ENCODE measurements at places on chromosomes 6 and 20.

GRCh38 chr20:40942006-40942405, 86.6 kb upstream of the TOP1 start:
- H3K27ac ChIP-seq = no peak overlapping the region
- no peaks in the 10 kb centered on the region for H3K4me1 ChIP-seq
- no peaks in the 10 kb centered on the region for H3K27me3 ChIP-seq
- DNase-seq = no peak
- no peak overlapping the region for H3K4me3 ChIP-seq
- H3K36me3 ChIP-seq = no peaks in the 10 kb centered on the region

- H3K27me3 ChIP-seq = peaks cover 25% of the 10 kb centered on the region
- H3K36me3 ChIP-seq = no peaks in the 10 kb centered on the region
- peaks cover 14% of the 10 kb centered on the region for H3K4me1 ChIP-seq
- DNase-seq = no peak
- no peak overlapping the region for H3K4me3 ChIP-seq
These were observed 2.4 kb downstream of the METTL24 start for GRCh38 chr6:110355727-110356126.

DNA sequence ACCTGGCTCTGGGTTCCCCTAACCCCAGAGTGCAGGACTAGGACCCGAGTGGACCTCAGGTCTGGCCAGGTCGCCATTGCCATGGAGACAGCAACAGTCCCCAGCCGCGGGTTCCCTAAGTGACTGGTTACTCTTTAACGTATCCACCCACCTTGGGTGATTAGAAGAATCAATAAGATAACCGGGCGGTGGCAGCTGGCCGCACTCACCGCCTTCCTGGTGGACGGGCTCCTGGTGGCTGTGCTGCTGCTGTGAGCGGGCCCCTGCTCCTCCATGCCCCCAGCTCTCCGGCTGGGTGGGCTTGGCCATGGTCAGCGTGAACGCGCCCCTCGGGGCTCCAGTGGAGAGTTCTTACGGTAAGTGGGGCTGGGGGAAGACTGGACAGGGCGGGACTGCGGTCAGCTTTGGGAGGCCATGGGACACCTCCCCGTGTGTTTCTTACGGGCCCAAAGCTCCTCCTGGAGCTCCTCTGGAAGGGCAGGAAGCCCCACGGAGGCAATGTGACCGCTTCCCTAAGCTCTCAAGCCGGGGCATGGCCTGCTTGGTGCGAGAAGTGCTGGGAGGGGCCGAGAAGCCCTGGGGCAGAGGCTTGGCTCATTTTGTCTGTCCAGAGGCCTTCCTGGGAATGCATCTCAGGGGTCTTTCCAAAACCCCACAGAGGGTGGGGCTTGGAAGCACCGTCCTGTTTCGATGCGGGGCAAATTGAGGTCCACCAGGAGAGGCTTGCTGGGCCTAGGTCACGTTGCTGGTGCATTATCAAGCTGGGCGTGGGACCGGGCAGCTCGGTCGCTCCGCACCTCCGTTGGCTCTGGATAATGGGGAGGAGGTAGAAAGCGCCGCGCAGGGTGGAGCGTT, at the start of gene HNF4A:
HNF4A (plus strand) TSS at position 202 of the 855 bp plus-strand sequence; CDS start at position 308, 106 bp downstream.
- peak within 1 kb of the TSS; percentile 17 for H3K27ac ChIP-seq
- H3K4me1 ChIP-seq = no peaks in the 10 kb centered on the region
- H3K27me3 ChIP-seq = no peaks in the 10 kb centered on the region
- no peak for DNase-seq
- H3K4me3 ChIP-seq = no peak within 1 kb of the TSS

- H3K4me3 ChIP-seq = peak overlapping the region; percentile 99
- peak; percentile 87 for DNase-seq
- peak overlapping the region; percentile 93 for H3K27ac ChIP-seq
- peaks cover 20% of the 10 kb centered on the region for H3K4me1 ChIP-seq
- H3K36me3 ChIP-seq = peaks cover 22% of the 10 kb centered on the region
These were observed 867 bp downstream of the MTHFD1L start for GRCh38 chr6:150866147-150866990.

GRCh38 chr6:156752666-156753301, 24.4 kb upstream of the ARID1B start:
- no peaks in the 10 kb centered on the region for H3K4me1 ChIP-seq
- H3K36me3 ChIP-seq = no peaks in the 10 kb centered on the region
- no peak overlapping the region for H3K27ac ChIP-seq
- peaks cover 3% of the 10 kb centered on the region for H3K27me3 ChIP-seq
- DNase-seq = no peak

DNA sequence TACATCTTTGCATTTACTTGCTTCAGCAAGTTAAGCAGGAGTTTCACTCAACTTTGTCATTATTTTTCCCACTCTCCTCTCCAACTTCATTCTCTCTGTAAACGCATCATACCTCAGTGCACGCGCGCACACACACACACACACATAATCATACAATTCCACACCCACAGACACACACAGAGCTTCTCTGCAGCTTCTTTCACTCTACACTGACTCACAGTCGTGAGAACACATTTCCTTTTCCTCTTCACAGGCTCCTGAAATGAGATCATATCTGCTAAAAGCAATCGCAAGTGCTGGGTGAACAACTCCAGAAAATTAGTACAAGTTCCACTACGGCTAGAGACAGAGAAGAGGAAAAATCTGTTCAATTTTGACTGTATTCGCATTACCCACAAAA, 215.4 kb downstream of the PTPRT start:
- no peak overlapping the region for H3K4me3 ChIP-seq
- no peaks in the 10 kb centered on the region for H3K36me3 ChIP-seq
- H3K4me1 ChIP-seq = no peaks in the 10 kb centered on the region
- H3K27me3 ChIP-seq = no peaks in the 10 kb centered on the region
- DNase-seq = no peak

- no peak overlapping the region for H3K4me3 ChIP-seq
- H3K36me3 ChIP-seq = no peaks in the 10 kb centered on the region
- no peak overlapping the region for H3K27ac ChIP-seq
- DNase-seq = no peak
These were observed 341.6 kb downstream of the PRKN start for GRCh38 chr6:162385980-162386379.

DNA sequence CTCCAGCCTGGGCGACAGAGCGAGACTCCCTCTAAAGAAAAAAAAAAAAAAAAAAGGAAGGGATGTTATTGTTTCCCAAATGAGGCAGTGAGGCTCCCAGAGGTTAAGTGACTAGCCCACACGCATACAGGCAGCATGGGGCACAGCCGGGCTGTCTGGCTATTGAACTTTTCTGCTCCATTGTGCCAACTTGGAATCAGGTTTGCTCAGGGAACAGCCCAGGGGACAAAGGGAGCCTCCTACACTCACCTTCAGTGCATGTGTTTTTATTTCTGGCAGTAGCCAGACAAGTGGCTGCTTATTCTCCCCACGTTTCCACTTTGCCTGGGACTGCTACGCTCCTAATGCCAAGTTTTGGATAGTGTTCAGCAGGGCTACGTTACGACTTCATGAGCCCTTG, 10.7 kb downstream of the ETV7 start:
- DNase-seq = no peak
- H3K27ac ChIP-seq = no peak overlapping the region
- no peaks in the 10 kb centered on the region for H3K27me3 ChIP-seq
- H3K4me3 ChIP-seq = no peak overlapping the region

GRCh38 chr6:43257367-43258145, 14.3 kb downstream of the TTBK1 start:
- peaks cover 7% of the 10 kb centered on the region for H3K4me1 ChIP-seq
- no peak overlapping the region for H3K4me3 ChIP-seq
- peaks cover 15% of the 10 kb centered on the region for H3K27me3 ChIP-seq
- no peaks in the 10 kb centered on the region for H3K36me3 ChIP-seq
- peak overlapping the region; percentile 4 for H3K27ac ChIP-seq

Data from activated naive CD8-positive, alpha-beta T cell treated with anti-CD3 and anti-CD28 coated beads for 36 hours (primary cell).